ENCODE measurements at places on chromosomes 11 and 22. TPM values are rescaled to one million over a fixed set of nuclear protein-coding genes. Genes with fewer than 3 reads are reported as not detected.

GRCh38 chr11:1401656-1402221 lies 12.0 kb downstream of the BRSK2 start:
- no peak for DNase-seq

DNA sequence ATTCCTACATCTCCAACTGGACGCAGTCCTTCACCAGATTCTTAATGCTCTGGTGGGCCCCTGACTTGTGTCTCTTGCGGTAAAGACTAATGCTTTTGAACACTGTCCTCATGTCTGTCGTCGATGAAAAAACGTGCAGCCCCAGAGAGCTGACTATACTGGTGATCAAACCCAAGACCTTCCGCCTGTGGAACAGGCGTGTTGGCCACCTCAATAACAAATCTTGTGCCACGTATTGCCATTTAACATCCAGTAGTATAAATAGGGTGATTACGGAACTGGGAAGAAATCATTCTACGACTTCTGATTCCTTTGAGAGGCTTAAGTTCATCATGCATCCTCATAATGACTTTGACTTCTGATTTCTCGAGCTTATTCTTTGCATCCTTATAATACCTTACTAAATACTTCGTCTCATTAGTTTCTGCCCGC lies 45.6 kb downstream of the OR4D9 start:
- DNase-seq: peak; percentile 36

TEX12 gene
- not detected for total RNA-seq

YPEL1 gene
- total RNA-seq: 11.8 TPM

INS gene
- total RNA-seq: not detected

GRCh38 chr11:123707206-123707605 lies 34.3 kb downstream of the ZNF202 start:
- DNase-seq: no peak

HIRA gene
- total RNA-seq: 27.2 TPM

DNA sequence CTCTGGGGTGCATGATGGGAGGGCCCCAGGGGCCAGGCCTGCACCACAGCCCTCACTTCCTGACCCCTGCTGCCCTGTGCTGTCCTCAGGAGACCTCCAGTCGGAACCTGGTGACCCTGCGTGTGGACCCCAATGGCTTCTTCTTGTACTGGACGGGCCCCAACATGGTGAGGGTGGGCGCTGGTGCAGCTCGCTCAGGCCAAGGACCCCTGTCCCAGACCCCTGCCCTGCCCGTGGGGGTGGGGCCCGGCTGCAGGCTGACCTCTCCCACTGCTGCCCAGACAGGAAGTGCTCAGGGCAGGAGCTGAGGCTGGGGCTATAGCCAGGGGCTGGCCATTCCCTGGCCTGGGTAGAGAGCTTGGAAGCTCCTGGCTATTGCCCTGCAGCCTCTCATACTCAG lies 3.0 kb downstream of the PLCB3 start:
- no peak for DNase-seq

DNA sequence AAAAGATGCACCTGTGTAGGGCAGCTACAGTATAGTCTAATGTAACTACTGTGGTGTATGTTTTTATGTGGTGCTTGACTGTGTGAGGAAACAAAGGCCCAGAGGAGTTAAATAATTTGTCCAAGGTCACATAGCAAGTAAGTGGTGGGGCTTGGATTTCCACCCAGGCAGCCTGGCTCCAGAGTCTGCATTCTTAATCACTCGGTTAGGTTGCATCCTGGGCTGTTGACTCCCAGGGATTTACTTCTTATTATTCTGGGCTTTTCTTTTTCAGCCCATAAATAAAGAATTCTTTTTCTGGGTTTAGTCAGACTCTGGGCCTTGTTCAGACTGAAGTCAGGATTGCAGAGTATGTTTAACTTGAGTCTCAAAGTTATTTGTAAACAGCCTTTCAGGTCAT lies 82.1 kb downstream of the ARHGAP42 start:
- no peak for DNase-seq

BACE1 gene
- 17.0 TPM for total RNA-seq
